Myometrial cell (primary cell): ENCODE measurements at places on chromosomes 4 and X. TPM values are rescaled to one million over a fixed set of nuclear protein-coding genes. Genes with fewer than 3 reads are reported as not detected.

P2RY8 gene
- total RNA-seq: not detected in 2 replicates

PCGF3 gene
- 34.6 and 50.2 TPM in 2 replicates for total RNA-seq

MORC4 gene
- total RNA-seq: 18.8 and 19.9 TPM in 2 replicates

TCEAL2 gene
- total RNA-seq: not detected in 2 replicates

SH2D1A gene
- total RNA-seq: not detected in 2 replicates

ARAP2 gene
- 1.4 and 1.9 TPM in 2 replicates for total RNA-seq

SYN1 gene
- total RNA-seq: 0.18 and 0.29 TPM in 2 replicates

DHRSX gene
- 18.3 and 36.0 TPM in 2 replicates for total RNA-seq

FOXR2 gene
- not detected in 2 replicates for total RNA-seq

SMARCA1 gene
- total RNA-seq: 25.9 and 37.4 TPM in 2 replicates

OTC gene
- total RNA-seq: not detected in 2 replicates

NAA11 gene
- total RNA-seq: not detected in 2 replicates

DDX53 gene
- total RNA-seq: not detected in 2 replicates

CT45A8 gene
- total RNA-seq: not detected in 2 replicates

FRMD7 gene
- total RNA-seq: not detected in 2 replicates

HTRA3 gene
- 0.35 and 0.86 TPM in 2 replicates for total RNA-seq

LRP2BP gene
- 0.18 TPM in 1 of 2 replicates, not detected in the other for total RNA-seq

IL9R gene
- total RNA-seq: not detected in 2 replicates

GPR82 gene
- total RNA-seq: not detected in 2 replicates

SCRG1 gene
- total RNA-seq: 0.29 TPM in 1 of 2 replicates, not detected in the other

PNCK gene
- not detected in 2 replicates for total RNA-seq

PAGE1 gene
- not detected in 2 replicates for total RNA-seq

ADH1A gene
- not detected in 2 replicates for total RNA-seq

PTPN13 gene
- 25.1 and 31.5 TPM in 2 replicates for total RNA-seq

EMCN gene
- total RNA-seq: not detected in 2 replicates

SPIN2B gene
- 2.6 and 7.6 TPM in 2 replicates for total RNA-seq

NRK gene
- total RNA-seq: 1.2 TPM in 2 replicates

PHKA2 gene
- total RNA-seq: 12.4 and 21.6 TPM in 2 replicates

ARSJ gene
- 21.6 and 24.5 TPM in 2 replicates for total RNA-seq

GAGE1 gene
- not detected in 2 replicates for total RNA-seq

GAGE12E gene
- total RNA-seq: not detected in 2 replicates

SHROOM3 gene
- total RNA-seq: 4.8 and 6.6 TPM in 2 replicates

MEPE gene
- total RNA-seq: not detected in 2 replicates

CENPU gene
- total RNA-seq: 17.3 and 22.2 TPM in 2 replicates

OPRPN gene
- not detected in 2 replicates for total RNA-seq

MAP7D2 gene
- total RNA-seq: not detected in 2 replicates

VCX2 gene
- not detected in 2 replicates for total RNA-seq

TDO2 gene
- total RNA-seq: not detected in 2 replicates

ENPEP gene
- under 0.01 and 2.3 TPM in 2 replicates for total RNA-seq
